HT-29 (cell line): ENCODE measurements at places on chromosomes 12 and 14. TPM values are rescaled to one million over a fixed set of nuclear protein-coding genes. Genes with fewer than 3 reads are reported as not detected.

CCDC92 gene
- 5.5 and 6.8 TPM in 2 replicates for total RNA-seq

GRCh38 chr14:70036665-70037064 is 152.1 kb downstream of the SLC8A3 start:
- no peak for DNase-seq

DNA sequence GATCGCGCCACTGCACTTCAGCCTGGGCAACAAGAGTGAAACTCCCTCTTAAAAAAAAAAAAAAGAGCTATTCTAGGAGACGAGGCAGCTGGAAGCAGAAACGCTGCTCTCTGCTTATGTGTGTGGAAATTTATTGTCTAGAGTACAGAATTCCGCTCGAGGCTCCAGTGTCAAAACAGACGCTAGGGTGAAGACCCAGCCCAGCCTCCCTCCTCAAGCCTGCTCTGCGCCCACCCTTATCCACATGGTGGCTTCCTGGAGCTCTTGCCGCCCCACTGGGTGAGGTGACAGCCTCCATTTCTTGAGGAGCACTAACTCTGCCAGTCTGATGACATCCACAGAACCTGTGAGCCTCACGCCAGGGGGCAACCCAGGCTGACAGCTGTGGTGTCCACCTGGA is 49.5 kb upstream of the DLK1 start:
- no peak for DNase-seq

GRCh38 chr12:27332714-27333402 is at the start of gene BMAL2:
Gene BMAL2 (plus strand): TSS chr12:27332836. CDS start chr12:27333073, 237 bp downstream.
- DNase-seq, result peak; percentile 60

GRCh38 chr14:63203618-63204406 is 431 bp upstream of the RHOJ start:
- DNase-seq, result no peak

- no peak for DNase-seq
Measured at GRCh38 chr12:101204602-101205304, 5.3 kb downstream of the SLC5A8 start.

DNA sequence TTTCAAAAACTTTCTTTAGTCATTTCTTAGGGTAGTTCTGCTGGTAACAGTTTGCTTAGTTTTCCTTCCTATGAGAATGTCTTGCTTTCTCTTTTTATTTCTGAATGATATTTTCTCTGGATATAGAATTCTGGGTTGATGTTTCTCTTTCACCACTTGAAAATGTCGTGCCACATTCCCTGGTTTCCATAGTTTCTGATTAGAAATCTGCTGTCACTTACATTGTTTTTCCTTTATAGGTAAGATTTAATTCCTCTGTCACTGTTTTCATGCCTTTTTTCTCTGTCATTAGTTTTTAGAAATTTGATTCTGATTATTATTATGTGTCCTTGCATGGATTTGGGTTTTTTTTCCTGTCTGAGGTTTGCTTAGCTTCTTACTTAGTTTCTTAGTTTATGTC is 77.3 kb upstream of the PCNX4 start:
- DNase-seq, result no peak

- no peak for DNase-seq
Measured at GRCh38 chr14:31043379-31043778, 17.2 kb upstream of the STRN3 start.

TCL1A gene
- not detected in 2 replicates for total RNA-seq

GRCh38 chr12:95755261-95755865 is 35.2 kb downstream of the NTN4 start:
- DNase-seq, result no peak

DNA sequence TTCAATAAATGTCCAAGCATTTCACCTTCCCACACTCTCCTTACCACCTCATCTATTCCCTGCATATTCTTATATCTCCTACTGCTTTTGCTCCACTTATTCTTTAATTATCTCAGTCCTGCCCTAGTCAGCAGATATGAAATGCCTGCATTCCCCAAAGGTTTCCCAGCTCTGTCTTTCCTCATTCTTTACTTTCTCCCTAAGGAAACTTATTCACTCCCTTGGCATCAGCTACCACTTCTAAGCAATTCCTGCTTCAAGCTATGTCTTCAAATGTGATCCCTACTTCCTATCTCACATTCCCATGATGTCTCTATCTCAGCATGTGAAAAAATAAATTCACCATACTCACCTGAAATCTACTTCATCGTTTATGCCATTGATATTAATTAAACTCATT is 111.8 kb downstream of the CAPZA3 start:
- no peak for DNase-seq

GRCh38 chr14:47596232-47596631 is 79.2 kb downstream of the MDGA2 start:
- no peak for DNase-seq

DNA sequence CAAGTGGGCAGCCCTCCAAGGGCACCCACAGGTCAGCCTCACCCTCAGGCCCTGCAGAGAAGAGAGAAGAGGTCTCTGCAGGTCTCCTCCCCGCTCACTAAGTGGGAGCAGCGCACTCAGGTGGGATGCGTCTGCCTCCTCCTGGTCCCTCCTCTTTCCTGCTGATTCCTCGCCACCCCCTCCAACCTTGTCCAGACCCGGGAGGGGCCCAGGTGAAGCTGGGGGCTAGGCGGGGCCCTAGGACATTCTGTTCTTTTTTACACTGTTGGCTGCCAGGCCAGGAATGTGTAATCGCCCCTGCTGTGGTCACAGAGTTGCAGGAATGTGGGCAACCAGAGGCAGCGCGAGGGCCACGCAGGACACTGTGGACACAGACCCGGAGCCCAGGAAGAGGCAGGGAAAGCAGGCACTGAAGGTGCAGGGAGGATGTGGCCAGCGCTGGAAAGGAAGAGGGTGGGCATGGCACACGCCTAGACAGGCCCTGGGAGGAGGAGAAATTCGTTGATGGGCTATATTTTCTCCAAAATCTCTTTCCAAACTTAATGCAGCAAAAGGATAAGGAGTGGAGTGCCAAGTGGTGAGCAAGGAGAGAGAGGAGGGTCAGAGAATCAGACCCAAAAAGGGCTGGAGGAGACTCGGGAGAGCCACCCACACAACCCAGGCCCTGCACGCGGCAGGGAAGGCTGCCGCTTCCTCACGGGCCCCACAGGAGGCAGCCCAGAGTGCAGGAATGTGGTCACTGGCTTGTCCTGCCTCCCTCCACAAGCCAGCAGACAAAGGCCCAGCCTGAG is 911 bp upstream of the SCNN1A start:
- DNase-seq, result peak; percentile 82

KIF26A gene
- not detected in 2 replicates for total RNA-seq

DNA sequence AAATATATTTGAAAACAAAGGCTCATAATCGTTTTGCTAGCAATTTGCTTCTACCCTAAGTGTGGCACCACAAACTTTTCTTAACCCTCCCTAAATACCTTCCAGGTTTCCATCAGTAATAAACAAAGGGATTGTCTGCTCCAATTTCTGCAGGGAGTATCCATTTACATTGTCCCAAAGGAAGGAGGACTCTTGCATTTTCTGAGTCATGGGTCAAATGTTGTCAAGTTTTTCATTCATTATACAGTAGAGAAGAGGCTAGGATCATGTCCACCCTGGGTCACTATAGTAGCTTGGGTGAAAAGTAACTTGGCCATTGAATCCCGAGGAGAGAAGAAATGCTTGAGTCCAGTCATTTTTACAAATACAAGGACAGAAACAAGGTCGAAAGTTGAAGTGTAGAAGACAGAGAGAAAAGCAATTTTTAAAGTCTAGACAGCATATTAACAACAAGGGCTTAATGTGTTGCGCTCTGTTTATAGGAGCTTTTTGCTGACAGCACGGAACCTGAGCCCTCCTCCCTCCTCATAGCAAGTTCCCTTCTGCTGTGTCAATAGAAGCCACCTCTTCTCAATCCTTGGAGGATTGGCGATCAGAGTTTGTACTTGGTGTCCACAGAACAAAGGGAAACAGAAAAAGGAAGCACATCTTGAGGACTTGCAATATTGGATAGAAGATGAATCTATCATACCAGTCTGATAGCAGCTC is 53.1 kb downstream of the TMEM30B start:
- DNase-seq, result no peak

NAV3 gene
- 0.38 and 0.97 TPM in 2 replicates for total RNA-seq

GRCh38 chr14:67955261-67955660 is 135.7 kb downstream of the RAD51B start:
- no peak for DNase-seq

GRCh38 chr14:68397822-68398221 is 395.0 kb downstream of the ZFP36L1 start:
- DNase-seq, result no peak

SYCP3 gene
- total RNA-seq, result not detected in 2 replicates

DNA sequence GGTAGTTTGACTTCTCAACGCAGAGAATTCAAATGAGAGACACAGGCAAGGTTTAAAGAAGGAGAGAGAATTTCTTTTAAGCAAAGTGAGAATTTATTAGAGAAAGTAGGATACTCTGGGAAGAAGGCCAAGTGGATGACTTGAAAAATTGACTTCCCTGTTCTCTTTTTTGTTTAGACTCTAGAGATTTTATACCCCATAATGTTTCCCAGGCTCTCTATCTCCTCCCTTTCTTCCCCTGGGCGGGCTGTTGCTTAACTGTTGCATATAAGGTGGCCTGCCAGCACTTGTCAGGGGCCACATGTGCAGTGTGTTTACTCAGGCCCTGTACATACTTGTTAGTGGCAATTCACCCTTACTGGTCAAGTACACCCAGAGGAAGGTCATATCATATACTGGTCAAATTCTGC is 403.7 kb downstream of the SLC6A15 start:
- DNase-seq, result no peak

- no peak for DNase-seq
Measured at GRCh38 chr12:4918950-4919660, 9.4 kb downstream of the KCNA1 start.

- DNase-seq, result no peak
Measured at GRCh38 chr14:28515571-28515970, 251.0 kb upstream of the FOXG1 start.

NRIP2 gene
- not detected in 2 replicates for total RNA-seq

RBP5 gene
- 0.41 TPM in 1 of 2 replicates, not detected in the other for total RNA-seq

- DNase-seq, result peak; percentile 51
Measured at GRCh38 chr12:16350682-16351081, 3.2 kb downstream of the MGST1 start.

NKX2-8 gene
- not detected in 2 replicates for total RNA-seq

DNA sequence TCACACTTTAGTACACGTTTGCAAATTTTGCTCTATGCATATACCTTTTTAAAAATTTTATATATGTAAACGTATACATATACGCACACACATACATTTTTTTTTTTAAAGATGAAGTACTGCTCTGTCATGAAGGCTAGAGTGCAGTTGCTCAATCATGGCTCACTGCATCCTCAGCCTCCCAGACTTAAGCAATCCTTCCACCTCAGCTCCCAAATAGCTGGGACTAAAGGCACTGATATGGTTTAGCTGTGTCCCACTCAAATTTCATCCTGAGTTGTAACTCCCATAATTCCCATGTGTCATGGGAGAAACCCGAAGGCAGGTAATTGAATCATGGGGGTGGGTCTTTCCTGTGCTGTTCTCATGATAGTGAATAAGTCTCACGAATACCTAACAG is 220.8 kb upstream of the CAND1 start:
- no peak for DNase-seq

FSCB gene
- not detected in 2 replicates for total RNA-seq

GRCh38 chr14:21749306-21749868 is 75.8 kb upstream of the OR4E1 start:
- DNase-seq, result no peak

- DNase-seq, result no peak
Measured at GRCh38 chr14:69037790-69038454, 58.8 kb upstream of the ACTN1 start.

DNA sequence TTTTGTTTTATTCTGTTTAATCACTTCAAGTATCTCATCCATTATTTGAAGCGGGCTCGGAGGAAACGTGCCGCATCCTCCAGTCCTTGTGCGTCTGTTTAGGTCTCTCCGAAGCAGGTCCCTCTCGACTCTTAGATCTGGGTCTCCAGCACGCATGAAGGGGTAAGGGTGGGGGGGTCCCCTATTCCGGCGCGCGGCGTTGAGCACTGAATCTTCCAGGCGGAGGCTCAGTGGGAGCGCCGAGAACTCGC is 311 bp upstream of the LGR5 start:
- DNase-seq, result no peak

DNA sequence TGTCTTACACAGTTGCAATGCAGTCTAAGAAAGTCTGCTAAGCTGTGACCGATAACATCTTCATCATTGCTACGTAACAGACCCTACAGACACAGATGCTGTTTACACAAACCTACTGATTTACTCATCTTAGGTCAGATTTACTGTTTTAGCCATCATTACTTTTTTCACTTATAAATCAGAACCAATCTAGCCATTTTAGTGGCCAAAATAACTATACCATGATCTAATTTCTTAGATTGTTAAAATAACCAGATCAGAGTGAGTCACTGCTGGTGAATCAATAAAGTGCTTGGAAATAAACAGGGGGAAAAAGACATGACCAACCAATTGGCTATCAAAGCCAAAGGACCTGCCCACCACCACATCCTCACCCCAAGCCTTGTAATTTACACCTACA is 57.0 kb upstream of the FOXN3 start:
- no peak for DNase-seq

PLBD1 gene
- total RNA-seq, result 6.1 and 6.9 TPM in 2 replicates

GRCh38 chr12:127214186-127214585 is 1052.8 kb upstream of the TMEM132C start:
- DNase-seq, result no peak

DNA sequence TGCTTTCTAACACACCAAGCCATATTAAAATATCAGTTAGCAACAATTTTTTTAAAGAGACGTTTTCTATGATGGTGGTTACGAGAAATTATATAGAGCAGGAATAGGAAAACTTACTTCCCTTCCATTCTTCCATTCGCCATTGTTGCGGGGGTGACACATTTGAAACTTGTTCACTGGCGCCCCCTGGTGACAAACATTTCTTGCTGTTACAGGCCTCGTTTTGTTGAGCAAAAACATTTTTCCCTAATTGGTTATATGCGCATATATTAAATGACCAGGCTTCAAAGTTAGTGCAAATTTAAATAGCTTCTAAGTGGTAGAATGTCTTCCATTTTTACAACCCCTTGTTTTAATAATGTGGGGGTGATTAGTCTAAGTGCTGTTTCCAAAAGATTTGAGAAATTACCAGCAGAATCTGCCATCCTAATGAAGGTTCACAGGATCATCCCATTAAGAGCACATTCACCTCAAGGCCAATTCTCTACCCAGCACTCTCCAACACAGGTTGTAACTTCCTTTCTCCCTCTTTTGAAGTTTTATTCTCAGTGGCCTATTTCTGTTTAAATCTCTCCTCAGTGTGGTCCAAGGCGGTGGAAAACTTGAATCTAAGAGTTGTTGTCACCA is 1124.7 kb downstream of the FLRT2 start:
- peak; percentile 57 for DNase-seq
